Stimulated activated CD8-positive, alpha-beta memory T cell treated with anti-CD3 and anti-CD28 coated beads, Interleukin-2, amount 100 ng/mL, for 1 hour (primary cell): ENCODE measurements at places on chromosomes 16 and 17.

DNA sequence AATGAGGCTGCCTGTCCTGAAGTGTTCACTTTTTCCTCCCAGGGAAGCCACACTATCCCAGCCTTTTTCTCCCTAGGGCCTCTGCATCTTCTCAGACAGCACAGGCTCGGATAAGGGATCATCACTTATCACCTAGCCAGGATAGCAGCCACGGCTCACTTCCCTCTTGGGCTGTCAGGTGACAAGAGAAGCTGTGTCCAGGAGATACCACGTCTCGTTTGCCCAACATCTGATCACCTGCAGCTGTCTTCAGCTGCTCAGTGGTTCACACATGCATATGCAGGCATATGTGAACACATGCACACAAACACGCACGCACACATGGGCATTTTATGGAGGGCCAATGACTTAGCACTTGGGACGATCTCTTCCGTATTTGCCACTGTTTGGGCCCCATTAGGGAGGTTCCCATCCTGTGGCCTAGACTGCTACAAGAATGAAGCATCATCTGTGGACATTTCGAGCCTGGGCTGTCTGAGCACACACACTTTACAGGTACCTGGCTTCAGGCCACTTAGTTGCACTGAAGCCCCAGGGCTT lies 32.4 kb upstream of the ADORA2B start:
- DNase-seq = no peak

DNA sequence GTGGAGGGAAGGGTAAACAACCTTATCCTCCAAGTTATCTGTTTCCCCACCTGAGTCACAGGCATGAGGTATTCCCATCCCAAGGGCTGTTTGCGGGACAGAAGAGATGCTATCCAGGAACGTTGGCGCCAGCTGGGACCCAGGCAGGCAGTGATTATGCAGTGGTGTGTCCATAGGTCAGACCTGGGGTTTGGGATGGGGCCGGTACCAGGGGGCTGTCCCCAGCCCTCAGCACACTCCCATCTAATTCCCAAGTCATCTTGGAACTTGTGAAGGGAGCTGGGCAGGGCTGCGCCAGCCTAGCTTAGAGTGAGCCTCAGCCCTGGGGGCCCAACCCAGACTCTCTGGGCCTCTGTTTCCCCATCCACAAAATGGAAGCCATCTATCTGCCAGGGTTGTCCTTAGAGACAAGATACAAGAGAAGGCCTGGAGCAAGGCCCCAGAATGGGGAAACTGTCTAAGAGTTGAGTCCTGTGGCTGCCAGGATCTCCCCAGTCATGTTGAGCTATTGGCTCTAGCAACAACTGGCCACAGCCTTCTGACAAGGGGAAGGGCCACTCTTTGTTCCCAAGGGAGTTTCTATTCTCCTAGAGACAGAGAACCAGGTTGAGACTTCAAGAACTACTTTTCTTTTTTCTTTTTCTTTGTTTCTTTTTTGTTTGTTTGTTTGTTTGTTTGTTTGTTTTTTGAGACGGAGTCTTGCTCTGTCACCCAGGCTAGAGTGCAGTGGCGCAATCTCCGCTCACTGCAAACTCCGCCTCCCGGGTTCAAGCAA lies 9.8 kb upstream of the JUP start:
- no peak for DNase-seq

- DNase-seq = no peak
Measured at GRCh38 chr16:49330562-49331201, 42.9 kb upstream of the C16orf78 start.

- DNase-seq = no peak
Measured at GRCh38 chr16:58197314-58198012, 443 bp downstream of the CSNK2A2 start.

DNA sequence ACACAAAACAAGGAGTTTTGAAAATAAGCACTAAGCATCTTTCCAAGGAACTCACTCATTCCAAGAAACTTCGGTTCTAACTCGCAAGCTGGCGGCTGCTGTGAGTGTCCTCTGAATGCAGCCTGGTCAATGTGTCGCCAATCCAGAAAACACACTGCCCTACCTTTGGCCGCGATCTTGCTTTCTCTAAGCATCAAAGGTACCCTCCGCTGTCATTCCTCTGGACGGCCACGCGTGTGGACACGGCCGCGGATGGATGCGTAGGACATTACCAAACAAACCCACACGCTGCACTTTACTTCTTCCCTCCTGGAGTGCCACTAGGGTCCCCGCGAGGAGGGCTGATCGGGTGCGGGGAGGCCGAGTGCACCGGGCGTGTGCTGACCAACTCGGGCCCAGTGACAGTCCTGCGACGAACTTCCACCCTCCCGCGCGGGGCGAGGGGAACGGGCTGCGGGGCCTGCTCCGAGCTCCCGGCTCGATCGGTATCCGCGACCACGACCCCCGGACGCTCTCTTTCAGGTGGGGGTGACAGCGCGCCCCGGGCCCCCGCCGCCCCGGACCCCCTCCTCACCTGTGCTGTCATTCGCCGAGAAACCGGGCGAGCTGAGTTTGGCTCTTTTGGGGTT lies 1.1 kb downstream of the CREBBP start:
- no peak for DNase-seq

DNA sequence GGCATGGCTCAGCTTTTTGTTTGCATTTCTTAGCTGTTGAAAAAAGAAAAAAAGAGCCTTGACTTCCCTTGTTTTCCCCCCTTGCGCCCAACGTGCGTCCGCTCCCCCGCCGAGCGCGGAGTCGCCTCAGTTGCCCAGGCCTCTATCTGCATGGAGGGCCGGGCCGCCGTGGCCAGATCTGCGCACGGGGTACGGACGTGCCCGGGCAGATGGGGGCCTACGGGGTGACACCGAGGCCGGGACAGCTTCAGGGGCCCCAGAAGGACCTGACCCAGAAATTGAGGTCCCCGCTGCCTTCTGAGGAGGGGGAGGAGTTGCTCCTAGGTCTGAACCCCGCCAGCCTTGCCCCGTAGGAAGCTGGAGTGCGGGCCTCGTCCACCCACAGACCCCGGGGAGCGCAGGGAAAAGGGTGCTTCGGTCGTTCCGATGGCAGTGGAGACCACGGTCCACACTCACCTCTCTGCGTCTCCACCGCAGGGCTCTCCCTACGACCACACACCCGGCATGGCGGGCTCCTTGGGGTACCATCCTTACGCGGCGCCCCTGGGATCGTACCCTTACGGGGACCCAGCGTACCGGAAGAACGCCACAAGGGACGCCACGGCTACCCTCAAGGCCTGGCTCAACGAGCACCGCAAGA lies 1.5 kb downstream of the IRX5 start:
- no peak for DNase-seq

DNA sequence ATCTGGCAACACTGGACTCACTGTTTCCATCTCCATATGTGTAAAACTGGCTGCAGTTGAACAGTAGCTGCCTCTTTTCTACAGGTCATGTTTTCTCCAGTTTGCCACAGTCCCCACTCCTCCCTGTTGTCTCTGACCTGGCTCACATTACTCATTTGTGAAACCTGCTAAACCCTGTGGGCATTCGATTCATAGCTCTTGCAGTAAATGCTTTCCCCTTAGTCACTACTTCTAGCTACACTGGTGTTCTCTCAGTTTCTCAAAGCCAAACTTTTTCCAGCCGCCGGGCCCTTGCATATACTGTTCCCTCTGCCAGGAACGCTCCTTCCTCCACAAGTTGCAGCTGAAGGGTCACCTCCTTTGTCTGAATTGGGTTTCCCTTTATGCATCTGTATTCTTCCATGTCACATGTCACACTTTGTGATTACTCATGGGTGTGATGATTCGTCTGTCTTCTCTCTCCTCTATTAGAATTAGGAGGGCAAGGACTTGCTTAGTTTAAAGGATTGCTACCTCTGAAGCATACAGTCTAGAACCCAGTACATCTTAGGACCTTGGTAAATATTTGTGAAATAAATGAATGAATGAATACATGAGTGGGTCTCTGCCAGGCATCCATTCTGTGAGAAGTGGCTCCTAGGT lies 15.0 kb upstream of the MT4 start:
- no peak for DNase-seq

GRCh38 chr16:71431176-71431575 lies 10.7 kb downstream of the TLE7 start:
- DNase-seq = no peak

- DNase-seq = no peak
Measured at GRCh38 chr16:55494994-55495421, 13.9 kb upstream of the LPCAT2 start.

- DNase-seq = no peak
Measured at GRCh38 chr17:31320241-31320640, 1.2 kb downstream of the EVI2A start.

GRCh38 chr17:64399767-64400156 lies 9.1 kb upstream of the PECAM1 start:
- DNase-seq = no peak

GRCh38 chr17:17036524-17036998 lies 5.7 kb upstream of the MPRIP start:
- DNase-seq = no peak

DNA sequence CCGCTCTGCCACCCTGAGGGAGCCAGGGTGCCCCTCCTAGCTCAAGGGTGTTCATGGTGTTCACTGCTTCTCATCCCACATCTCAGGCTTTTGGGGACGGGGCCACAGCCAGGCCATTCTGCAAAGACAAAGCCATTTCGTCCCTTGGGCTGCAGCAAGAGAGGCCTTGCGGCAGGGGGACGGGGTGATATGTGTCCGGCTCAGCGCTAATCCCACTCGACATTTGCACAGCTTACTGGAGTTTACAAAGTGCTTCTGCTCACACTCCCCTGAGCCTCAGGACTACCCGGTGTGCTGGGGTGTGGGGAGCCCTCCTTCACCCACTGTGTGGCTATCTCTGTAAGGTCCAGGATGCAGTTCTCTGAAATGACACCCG lies 84.3 kb downstream of the RTN4RL1 start:
- no peak for DNase-seq

GRCh38 chr17:59121901-59122480 lies 15.3 kb upstream of the TRIM37 start:
- no peak for DNase-seq

GRCh38 chr17:70271200-70271599 lies 101.9 kb downstream of the KCNJ2 start:
- no peak for DNase-seq

DNA sequence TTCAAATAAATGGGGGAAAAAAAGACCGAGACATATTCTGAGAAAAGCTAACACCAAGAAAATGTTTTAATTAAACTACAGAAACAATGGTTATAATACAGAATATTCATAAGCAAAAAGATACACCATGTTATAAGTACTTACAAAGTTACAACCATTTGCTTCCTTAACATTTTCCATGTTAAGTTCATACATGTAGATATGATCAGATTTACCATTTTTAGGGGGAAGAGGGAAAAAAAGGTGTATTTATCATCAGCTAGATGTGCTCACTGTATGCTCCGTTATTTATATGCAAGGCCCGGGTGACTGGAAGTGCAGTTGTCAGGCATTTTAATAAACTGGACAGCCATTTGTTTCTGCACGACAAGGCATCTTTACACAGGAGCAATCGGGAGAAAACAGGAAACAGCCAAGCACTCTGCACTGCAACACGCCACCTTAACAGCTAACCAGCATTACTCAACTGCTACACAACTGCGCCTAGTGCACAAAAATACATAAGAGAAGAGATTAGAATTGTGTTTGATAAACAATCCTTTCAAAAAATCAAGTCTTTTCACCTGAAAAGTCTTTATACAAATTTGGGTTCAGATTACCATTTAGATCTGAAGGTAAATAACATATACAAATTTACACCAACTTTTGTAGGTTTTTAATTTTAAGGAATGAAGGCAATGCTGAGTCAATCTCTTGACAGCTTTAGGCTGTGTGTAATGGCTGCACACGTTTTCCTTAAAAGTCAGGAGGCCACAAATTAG lies 2.9 kb downstream of the SRSF2 start:
- no peak for DNase-seq

GRCh38 chr17:18994631-18995030 lies 9.9 kb downstream of the FAM83G start:
- DNase-seq = no peak

DNA sequence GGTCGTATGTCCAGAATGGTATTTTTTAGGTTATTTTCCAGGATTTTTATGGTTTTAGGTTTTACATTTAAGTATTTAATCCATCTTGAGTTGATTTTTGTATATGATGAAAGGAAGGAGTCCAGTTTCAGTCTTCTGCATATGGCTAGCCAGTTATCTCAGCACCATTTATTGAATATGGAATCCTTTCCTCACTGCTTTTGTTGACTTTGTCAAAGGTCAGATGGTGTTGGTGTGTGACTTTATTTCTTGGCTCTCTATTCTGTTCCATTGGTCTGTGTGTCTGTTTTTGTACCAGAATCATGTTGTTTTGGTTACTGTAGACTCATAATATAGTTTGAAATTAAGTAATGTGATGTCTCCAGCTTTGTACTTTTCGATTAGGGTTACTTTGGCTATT lies 26.4 kb upstream of the TEKT1 start:
- DNase-seq = no peak

- DNase-seq = no peak
Measured at GRCh38 chr17:63489291-63489690, 12.4 kb downstream of the ACE start.

DNA sequence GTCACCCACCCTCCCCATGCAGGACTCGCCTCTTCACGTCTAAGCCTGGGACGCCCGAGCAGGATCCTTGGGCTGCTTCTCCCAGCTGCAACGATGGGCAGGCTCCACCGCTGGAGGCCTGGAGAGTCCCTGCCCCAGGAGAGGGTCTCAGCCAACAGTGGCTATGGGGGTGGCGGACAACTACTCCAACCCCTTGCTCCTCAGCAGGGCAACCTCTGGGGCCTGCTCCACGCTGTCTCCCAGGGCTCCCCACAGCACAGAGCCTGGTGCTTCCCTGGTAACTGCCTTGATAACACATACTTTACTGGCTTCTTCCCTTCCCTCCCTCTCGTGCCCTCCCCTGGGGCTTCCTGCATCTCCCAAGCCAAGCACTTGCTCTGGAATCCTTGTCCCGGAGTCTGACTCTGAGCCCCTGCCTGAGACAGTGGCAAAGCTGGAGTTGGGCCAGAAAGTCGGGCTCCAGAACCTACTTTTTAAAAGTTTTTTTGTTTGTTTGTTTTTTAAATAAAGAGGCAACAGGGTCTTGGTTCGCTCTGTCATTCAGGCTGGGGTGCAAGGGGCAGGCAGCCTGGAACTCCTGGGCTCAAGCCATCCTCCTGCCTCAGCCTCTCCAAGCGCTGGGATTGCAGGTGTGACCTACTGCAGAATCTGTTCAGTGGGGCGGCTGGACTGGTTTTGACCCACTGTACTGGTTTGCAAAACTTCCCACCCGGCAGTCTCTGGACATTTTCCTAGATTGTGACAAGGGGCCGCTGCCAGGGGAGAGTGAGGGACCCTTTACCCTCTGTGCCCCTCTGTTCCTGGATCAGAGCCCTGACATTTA lies 99.4 kb downstream of the TNFRSF13B start:
- DNase-seq = no peak

- DNase-seq = no peak
Measured at GRCh38 chr16:2350500-2350899, 10.0 kb upstream of the ABCA3 start.
